ENCODE measurements at places on chromosomes 7 and 10. TPM values are rescaled to one million over a fixed set of nuclear protein-coding genes. Genes with fewer than 3 reads are reported as not detected.

Gene SEMA3C
- 25.8 TPM for total RNA-seq

GRCh38 chr7:98125759-98126158, 19.1 kb downstream of the LMTK2 start:
- no peak for DNase-seq

Gene DENND11
- total RNA-seq: 33.0 TPM

DNA sequence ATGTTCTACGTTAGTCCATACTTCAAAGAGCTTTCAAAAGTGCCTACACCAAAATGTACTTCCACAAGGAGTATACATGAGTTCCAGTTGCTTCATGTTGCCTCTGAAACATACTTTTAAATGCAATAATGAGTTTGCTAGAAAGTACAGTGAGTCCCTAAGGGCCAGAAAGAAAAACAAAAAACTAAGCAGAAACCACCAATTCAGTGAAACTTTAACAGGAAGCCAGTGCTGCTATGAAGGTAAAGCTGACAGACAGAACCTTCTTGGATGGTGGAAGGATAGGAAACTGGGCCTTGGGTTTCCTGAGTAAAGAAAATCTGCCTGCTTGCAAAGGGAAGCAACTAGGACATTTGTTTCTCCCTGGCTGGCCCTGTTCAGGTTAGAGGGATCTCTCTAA, 104.2 kb downstream of the CTTNBP2 start:
- no peak for DNase-seq

- DNase-seq: no peak
Observed at GRCh38 chr10:118701529-118702323, 53.0 kb downstream of the CACUL1 start.

Gene NME8
- not detected for total RNA-seq

GRCh38 chr10:77249901-77250459, 387.6 kb downstream of the KCNMA1 start:
- no peak for DNase-seq

DNA sequence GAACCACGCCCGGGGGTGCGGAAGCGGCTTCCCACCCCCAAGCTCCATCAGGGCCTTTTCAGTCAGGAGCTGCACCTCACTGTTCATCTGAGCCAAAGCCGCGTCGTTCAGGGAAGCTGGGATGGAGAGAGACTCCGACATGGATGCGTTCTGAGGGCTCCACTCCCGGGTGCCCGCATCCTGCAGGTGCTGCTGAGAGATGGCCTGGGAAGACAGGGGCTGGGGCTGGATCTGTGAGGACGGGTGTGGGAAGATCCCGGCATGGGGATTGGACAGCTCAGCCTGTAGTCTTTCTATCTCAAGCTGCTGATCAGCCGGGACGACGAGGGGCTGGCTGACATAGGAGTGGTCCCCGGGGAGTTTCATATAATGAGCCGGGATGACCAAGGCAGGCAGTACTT, 45.0 kb upstream of the NMT2 start:
- DNase-seq: no peak

Gene GATA3
- total RNA-seq: 27.7 TPM

- no peak for DNase-seq
Observed at GRCh38 chr10:78383378-78384048, 349.9 kb downstream of the RPS24 start.

Data from Caco-2 (cell line).